AG08396 (cell line): ENCODE measurements at places on chromosomes 7 and 10.

- DNase-seq, result no peak
These were observed 36.6 kb downstream of the PALD1 start for GRCh38 chr10:70515035-70515667.

DNA sequence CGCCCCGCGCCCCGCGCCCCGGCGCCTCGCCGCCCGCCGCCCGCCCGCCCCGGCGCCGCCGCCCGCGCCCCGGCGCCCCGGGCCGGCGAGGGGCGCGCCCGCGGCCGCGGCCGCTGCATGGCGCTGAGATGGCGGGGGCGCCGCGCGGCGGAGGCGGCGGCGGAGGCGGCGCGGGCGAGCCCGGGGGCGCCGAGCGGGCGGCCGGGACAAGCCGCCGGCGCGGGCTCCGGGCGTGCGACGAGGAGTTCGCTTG, 174 bp downstream of the ADCY1 start:
- no peak for DNase-seq

GRCh38 chr10:101367569-101368453, 13.8 kb downstream of the BTRC start:
- DNase-seq, result peak; percentile 26

DNA sequence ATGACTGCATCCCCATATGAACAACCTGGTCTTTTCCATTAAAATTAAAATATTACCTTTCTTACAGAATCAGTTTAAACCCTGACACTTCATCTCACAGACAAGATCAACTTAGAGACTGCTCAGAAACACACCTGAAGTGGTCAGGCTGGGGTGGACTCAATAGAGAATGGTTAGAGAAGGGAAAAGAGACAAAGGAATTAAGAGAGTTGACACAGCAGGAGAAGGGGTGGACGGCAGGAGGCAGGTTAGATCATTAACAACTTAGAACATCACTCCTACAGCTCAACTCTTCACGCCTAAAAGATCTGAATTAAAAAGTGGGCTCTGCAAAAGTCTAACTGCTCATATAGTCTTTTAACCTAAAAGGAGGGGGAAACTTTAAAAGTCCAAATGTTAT, 157.7 kb upstream of the COL1A2 start:
- DNase-seq, result no peak

DNA sequence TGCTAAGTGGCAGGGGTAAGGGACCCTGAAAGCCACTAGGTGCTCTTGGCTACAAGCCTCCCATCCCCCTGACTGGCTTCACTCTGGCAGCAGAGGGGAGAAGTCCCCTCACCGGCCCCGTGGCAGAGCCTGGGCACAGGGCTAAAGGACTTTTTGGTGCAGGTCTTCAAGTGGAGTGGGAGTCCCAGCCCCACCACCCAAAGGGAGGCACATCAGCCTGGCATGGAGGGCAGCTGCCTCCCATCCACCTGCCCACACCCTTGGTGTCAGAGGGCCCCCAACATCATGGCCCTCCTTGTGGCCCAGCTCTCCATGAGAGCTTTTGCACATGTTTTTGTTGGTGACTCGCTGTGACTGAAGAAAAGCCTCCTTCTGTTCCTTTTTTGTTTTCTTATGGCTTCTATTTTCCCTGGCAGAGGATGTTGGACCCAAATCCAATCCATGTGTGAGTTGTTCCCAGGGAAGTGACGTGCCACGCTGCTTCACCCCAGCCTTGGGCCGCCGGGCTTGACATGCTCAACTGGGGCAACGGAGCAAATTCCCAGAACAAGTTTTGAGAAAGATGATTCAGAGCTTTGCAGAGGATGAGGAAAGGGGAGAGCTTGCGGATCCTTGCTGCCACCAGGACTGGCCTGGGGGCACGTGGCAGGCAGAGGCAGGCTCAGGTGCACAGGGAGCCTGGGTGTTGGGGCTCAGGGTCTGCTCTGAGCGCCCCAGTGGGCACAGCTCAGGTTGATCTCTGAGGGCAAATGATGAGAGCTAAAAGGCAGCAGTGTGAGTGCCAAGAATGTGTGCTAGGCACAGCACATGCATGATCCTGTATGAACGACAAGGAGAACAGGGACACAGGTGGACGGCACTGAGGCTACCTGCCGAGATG, 1.9 kb upstream of the AEBP1 start:
- DNase-seq, result peak; percentile 79
